ENCODE measurements at places on chromosomes 5 and 9. TPM values are rescaled to one million over a fixed set of nuclear protein-coding genes. Genes with fewer than 3 reads are reported as not detected.

Gene C9
- not detected for total RNA-seq

Gene ALAD
- 36.4 TPM for total RNA-seq

Gene MARCOL
- not detected for total RNA-seq

Gene SLC46A2
- not detected for total RNA-seq

Gene OXCT1
- total RNA-seq: 57.5 TPM

Gene C5orf58
- not detected for total RNA-seq
